Epithelial cell of proximal tubule (primary cell): ENCODE measurements at places on chromosomes 11 and 22.

DNA sequence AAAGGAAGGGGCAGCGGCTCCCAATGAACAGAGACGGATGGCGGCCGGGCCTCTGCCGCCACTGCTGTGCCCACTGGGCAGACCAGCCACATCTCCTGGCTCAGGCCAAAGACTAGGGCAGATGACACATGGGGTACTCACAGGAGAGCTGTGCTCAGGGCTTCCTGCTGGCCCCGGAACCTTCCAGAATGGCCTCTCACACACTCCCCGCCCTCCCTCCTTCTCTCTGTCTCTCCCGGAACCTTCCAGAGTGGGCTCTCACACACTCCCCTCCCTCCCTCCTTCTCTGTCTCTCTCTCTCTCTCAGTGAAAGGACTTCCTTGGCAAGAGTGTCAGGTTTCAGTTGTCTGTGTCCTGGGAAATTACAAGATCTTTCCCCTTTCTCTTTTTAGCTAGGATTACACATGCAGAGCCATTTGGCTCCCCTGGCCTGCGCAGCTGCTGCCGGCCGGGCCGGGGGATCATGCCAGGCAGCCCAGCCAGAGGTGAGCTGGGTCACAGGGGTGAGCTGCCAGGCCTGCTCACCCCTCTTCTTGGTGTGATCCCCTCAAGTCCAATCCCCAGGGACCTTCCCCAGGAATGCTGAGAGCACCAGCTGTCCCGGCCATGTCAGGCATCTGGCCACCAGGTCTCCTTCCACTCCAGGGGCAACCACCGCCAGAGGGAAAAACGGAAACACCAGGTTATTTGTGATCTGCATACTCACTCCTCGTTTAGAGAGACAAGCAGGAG, 45.3 kb upstream of the ADA2 start:
- DNase-seq, result no peak

GRCh38 chr11:66902486-66903177, 45.8 kb downstream of the LRFN4 start:
- DNase-seq, result no peak

DNA sequence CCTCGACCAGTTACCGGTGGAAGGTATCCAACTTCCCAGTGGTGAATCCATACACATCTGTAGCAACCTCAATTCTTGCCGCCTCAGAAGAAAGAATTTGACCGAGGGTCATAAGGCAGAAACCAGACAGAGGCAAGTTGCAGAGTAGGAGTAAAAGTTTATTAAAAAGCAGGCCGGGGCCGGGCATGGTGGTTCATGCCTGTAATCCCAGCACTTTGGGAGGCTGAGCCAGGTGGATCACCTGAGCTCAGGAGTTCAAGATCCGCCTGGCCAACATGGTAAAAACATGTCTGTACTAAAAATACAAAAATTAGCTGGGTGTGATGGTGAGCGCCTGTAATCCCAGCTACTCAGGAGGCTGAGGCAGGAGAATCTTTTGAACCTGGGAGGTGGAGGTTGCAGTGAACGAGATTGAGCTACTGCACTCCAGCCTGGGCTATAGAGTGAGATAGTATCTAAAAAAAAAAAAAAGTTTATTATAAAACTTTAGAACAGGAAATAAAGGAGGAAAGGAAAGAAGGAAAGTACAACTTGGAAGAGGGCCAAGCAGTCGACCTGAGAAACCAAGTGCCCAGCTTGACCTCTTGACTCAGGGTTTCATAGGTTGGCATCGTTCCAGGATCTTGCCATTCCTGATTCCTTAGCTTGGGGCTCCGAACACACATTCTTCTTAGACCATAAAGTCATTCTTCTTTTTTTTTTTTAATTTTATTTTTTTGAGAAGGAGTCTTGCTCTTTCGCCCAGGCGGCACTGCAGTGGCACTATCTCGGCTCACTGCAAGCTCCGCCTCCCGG, 27.8 kb downstream of the RGL4 start:
- DNase-seq, result peak; percentile 41

DNA sequence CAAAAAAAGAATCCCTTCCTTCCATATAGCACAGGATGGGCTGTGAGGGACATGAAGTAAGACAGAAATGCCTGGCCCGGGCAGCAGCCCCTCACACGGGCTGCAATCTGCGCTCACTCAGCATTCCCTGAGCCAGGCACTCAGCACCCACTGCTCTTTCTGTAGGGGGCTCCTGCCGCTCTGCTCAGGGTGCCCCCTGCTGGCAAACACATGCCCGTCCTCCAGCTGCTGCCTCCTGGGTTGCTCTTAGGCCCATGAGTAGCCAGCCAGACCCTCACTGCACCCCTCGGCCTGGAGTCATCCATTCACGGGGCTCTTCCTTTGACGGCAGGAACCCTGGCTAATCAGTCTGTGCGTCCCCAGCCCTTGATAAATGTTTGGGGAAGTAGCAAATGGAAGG, 6.9 kb downstream of the MCAT start:
- no peak for DNase-seq

- DNase-seq, result no peak
Observed at GRCh38 chr11:124535552-124536232, 7.8 kb downstream of the OR8B12 start.

DNA sequence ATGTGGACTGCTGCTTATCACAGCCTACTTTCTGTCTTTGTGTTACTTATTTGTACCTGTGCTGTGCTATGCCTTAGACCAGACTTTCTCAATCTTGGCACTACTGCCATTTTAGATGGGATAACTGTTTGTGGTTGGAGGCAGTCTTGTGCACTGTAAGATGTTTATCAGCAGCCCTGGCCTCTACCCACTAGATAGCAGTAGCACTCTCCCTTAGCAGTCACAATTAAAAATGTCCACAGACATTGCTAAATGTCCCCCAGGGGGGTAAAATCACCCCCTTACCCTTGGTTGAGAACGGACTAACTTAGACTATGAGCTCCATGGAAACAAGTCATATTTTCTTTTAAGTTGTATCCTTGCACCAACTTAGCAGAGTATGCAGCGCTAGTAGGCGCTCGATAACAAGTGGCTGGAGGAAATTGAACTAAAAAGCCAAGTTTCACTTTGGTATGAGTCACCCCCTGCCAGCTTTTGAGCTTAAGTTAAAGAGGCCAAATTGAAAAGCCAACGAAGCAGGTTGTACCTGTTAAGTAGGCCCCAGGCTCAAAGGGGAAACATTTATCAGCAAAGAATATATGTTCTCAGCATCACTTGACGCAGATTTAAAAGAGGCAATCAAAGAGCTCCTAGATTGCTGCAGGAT, 304.8 kb upstream of the SORL1-AS1 start:
- no peak for DNase-seq

DNA sequence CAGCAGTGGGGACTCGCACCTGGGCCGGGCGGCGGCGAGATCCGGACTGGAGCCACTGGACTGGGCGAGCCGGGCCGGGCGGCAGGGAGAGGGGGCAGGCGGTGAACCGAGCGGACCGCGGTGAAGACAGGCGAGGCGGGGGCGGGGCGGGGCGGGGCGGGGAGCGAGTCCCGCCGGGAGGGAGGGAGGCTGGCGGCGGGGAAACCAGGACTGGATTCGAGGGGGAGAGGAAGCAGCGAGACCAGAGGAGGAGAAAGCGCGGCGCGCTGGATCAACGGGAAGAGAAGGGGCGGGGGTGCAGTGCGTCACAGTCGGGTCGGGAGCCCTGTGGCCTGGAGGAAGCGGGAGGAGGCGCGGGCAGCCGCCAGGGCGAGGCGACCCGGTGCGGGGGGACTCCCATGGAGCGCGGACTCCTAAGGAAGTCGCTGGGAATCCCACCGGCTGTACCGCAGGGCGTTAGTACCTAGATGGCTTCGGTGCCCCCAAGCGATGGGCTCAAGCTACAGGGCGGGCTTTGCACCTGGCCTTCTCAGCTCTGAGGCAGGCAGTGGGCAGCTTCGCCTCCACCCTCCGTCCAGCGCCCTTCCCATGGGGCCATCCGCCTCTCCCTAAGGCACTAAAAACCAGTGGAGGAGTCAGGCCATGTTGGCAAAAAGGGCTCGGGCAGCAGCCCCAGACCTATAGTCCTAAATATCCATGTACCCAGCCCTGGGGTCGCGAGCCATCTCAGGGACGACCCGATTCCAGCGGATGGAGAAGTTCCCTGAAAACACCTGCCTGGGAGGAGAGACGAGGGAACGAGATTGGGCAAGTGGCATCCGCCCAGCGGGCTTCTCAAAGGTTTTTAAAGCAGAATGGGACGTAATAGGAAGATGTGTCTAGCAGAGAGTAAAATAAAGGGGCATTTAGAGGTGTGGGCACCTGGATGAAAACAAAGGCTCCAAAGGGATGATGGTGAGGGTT, at the start of gene TMEM121B:
TMEM121B (minus strand) TSS at position 128 of the 963 bp plus-strand sequence. CDS start 233 bp downstream, outside the sequence.
- DNase-seq, result no peak

DNA sequence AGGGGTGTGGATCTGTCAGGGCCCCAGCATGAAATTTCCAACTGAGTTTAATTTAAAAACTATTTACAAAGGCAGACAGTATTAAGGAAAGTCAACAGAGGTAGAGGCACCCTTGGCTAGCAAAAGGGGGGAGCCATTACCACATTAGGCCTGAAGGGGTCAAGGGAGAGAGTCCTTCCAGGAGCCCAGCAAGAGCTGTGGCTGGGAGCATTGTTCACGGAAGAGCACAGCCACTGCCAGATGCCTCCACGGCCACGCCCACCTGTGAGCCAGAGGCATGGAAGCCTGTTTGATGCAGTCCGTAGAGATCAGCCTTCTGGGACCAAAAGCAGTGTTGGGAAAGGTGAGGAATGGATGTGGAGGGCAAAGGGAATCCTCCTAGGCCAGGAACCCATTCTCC, 102.6 kb downstream of the GALNT18 start:
- no peak for DNase-seq

GRCh38 chr22:48772286-48772907, 1055.3 kb downstream of the BRD1 start:
- DNase-seq, result no peak

GRCh38 chr11:70733327-70734325, 335.3 kb downstream of the CTTN start:
- DNase-seq, result no peak

GRCh38 chr22:30268331-30268730, 1.7 kb upstream of the OSM start:
- no peak for DNase-seq

DNA sequence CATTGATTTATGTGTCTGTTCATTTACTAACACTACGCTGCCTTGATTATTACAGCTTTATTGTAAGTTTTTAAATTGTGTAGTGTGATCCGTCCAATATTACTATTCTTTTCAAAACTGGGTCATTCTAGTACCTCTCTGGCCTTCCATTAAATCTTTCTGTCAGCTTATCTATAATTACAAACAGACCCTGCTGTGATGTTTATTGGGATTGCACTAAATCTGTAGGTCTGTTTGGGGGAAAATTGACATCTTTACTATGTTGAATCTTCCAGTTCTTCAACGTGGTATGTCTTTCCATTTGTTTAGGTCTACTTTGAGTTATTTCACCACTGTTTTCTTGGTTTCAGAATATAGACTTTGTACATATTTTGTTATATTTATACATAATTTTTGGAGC, 15.6 kb downstream of the CABIN1 start:
- no peak for DNase-seq

GRCh38 chr11:128814856-128815705, 52.0 kb downstream of the KCNJ1 start:
- DNase-seq, result no peak

- DNase-seq, result no peak
Observed at GRCh38 chr11:72584293-72584938, 89.8 kb downstream of the PDE2A start.

GRCh38 chr11:96357794-96358193, 14.8 kb upstream of the MAML2 start:
- DNase-seq, result no peak

- no peak for DNase-seq
Observed at GRCh38 chr11:35485656-35486322, 39.6 kb downstream of the PAMR1 start.

GRCh38 chr22:42365111-42365865, 66.9 kb downstream of the NFAM1 start:
- no peak for DNase-seq

DNA sequence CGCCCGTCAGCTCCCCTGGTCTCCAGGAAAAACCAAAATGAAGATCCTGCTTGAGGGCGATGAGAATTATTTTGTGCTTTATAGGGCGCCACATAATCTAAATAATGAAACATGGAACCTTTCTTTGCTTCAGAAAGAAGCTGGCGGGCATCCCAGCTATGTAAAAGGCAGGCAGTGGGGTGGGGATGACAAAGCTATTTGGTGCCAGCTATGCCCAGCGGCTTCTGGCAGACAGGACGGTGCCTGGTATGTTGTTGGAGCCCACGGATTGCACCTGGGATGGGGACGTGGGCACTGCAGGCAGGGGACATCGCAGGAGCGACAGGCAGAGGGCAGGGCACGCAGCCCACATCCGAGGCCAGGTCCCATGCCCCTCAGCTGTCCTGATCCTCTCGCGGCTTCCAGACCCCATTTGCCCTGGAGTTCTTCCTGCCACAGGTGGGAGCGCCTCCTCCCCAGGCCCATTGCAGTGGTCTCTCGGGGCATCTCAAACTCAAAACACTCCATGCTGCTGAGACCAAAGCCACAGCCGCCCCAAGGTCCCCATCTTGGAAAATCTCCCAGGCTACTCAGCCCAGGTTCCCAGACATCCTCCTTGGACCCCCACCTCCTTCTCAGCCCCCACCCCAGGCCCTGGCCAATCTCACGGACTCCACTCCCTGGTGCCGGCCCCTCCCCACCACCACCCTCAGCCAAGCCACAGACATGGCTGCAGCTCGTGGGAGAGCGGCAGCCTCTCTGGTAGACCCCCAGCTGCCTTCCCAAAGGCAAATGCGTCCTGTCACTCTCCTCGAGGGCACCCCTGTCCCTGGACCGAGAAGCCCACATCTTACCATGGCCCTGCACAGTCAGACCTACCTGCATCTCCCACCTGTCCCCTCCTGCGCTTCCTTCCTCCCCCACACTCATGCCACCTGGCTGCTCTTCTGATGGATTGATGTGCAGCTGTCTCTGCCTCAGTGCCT, 45.7 kb downstream of the SHISAL1 start:
- DNase-seq, result no peak
